A549 treated with GW870086 at 1 μM for 4 hours (cell line): ENCODE measurements at places on chromosomes 3 and 15. TPM values are rescaled to one million over a fixed set of nuclear protein-coding genes. Genes with fewer than 3 reads are reported as not detected.

MCF2L2 gene
- 0.07 to 0.55 TPM (median 0.13 TPM) in 4 of 5 replicates, not detected in the other for total RNA-seq

THSD4 gene
- total RNA-seq, result 19.4 to 29.2 TPM (median 26.4 TPM) in 5 replicates

RTP4 gene
- not detected in 5 replicates for total RNA-seq

SERPINI2 gene
- total RNA-seq, result not detected in 5 replicates

EXD1 gene
- 0.16 to 0.33 TPM (median 0.27 TPM) in 3 of 5 replicates, not detected in the others for total RNA-seq

MED12L gene
- total RNA-seq, result 0.33 to 0.69 TPM (median 0.65 TPM) in 5 replicates

DAZL gene
- not detected in 5 replicates for total RNA-seq

SOX14 gene
- not detected in 5 replicates for total RNA-seq

DISP2 gene
- 0.58 to 2.5 TPM (median 1.6 TPM) in 5 replicates for total RNA-seq

NECTIN3 gene
- total RNA-seq, result 15.5 to 26.0 TPM (median 22.9 TPM) in 5 replicates

TADA3 gene
- total RNA-seq, result 51.8 to 60.8 TPM (median 59.9 TPM) in 5 replicates
